ENCODE measurements at places on chromosomes 2 and 18. TPM values are rescaled to one million over a fixed set of nuclear protein-coding genes. Genes with fewer than 3 reads are reported as not detected.

GRCh38 chr2:241373446-241373845, 17.4 kb downstream of the FARP2 start:
- no peak for DNase-seq

DNA sequence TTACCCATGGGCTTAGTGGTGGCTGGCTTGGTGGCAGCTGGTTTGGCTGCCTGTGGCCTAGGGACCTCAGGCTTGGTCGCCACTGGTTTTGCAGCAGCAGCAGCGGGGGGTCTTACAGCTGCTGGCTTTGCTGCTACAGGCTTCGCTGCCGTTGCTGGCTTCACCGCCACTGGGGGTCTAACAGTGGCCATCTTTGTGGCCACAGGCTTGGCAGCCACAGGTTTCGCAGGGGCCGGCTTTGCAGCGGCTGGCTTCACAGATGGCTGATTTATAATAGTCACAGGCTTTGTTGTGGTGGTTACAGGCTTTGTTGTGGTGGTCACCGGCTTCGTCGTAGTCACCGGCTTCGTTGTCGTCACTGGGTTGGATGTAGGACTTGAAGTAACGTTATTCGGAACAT, 77.8 kb downstream of the COL6A3 start:
- no peak for DNase-seq

GRCh38 chr2:158457092-158457825, 507 bp downstream of the PKP4 start:
- peak; percentile 86 for DNase-seq

The VRK2 gene
- total RNA-seq = 25.7 TPM

The GPBAR1 gene
- 0.18 TPM for total RNA-seq

DNA sequence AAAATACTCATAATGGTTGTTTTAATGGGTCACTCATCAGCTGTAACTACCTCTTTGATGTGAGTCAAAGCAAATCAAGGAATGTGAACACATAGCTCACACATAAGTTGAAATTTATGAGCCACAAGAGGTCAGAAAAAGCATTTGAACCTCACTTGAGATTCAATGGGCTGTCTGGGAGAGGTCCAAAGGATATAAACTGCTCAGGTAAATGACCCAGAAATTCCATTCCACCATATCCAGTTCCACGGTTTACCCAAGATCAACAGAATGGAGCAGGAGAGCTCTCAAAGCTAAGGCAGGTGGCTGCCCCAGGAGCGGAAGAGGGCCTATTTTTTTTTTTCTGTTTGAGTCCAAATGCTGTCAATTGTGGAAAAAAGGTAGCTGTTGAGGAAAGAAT, 464.1 kb downstream of the TNS1 start:
- no peak for DNase-seq

- no peak for DNase-seq
Observed at GRCh38 chr2:151919786-151920185, 91.6 kb upstream of the ARL5A start.

DNA sequence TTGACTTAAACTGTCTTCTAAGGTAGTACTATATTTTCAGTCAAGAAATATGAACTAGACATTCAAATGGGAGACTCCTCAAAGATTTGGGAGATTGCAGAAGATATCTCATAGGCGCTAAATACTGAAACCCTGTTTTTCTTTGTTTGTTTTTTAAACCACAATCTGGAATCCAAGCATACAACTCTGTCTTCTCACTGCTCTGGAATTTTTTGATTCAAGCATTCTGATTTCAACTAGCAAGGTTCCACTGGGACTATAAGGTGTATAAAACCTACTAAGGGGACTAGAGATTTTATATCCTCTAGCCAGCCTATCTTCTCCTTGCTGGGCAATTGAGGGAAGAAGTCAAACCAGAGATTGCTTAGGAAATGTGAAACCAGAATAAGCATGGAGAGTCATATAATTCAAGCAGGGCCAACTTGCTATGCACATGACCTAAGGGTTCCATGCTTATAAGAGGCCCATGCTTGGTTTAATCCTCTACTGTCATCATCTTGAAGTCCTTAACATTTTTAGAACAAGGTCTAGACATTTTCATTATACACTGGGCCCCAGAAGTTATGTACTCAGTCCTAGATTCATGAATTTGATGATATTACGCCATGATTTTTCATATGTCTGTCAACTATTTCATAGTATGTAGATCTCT, 405.5 kb downstream of the PARD3B start:
- DNase-seq = no peak

- DNase-seq = no peak
Observed at GRCh38 chr2:84841577-84841976, 39.3 kb downstream of the TRABD2A start.

- DNase-seq = peak; percentile 68
Observed at GRCh38 chr2:64327510-64328414, 126.2 kb upstream of the LGALSL start.

GRCh38 chr2:9112079-9112721, 94.4 kb upstream of the ASAP2 start:
- DNase-seq = no peak

- no peak for DNase-seq
Observed at GRCh38 chr18:48590678-48591077, 51.8 kb downstream of the CTIF start.

- no peak for DNase-seq
Observed at GRCh38 chr18:44672506-44672905, 8.2 kb upstream of the SETBP1 start.

- DNase-seq = no peak
Observed at GRCh38 chr2:142220901-142221300, 90.1 kb upstream of the LRP1B start.

The FOXD4L1 gene
- total RNA-seq = 0.15 TPM

DNA sequence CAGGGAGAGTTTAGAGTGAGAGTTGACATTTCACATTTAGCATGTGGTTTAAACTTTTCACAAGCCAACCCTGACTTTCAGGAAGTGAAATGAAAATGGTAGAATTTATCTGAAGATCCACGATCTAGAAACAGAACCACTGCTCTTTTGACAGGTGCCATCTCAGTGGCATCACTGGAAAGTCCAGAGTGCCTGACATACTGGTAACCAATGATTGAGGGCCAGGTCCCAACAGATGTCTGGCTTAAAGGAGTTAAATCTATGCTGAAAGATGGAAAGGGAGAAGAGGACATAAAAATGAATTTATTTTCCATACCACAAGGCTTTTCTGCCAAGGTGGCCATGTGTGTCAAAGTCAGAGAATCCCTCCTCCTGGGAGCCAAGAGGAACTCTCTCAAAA, 2.7 kb downstream of the IL36G start:
- no peak for DNase-seq

DNA sequence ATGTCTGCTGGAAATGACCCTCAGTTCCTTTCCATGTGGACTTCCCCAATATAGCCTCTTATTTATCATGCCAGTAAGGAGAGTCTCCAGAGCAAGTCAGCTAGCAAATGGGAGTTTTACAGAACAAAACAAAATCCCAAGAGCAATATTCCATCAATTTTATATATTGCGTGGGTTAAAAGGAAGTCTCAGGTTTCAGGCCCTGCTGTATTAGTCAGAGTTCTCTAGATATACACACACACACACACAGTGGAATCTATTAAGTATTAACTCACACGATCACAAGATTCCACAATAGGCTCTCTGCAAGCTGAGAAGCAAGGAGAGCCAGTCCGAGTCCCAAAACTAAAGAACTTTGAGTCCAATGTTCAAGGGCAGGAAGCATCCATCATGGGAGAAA, 102.8 kb upstream of the MAP2 start:
- no peak for DNase-seq

- no peak for DNase-seq
Observed at GRCh38 chr18:56298935-56299334, 339.5 kb downstream of the TXNL1 start.

DNA sequence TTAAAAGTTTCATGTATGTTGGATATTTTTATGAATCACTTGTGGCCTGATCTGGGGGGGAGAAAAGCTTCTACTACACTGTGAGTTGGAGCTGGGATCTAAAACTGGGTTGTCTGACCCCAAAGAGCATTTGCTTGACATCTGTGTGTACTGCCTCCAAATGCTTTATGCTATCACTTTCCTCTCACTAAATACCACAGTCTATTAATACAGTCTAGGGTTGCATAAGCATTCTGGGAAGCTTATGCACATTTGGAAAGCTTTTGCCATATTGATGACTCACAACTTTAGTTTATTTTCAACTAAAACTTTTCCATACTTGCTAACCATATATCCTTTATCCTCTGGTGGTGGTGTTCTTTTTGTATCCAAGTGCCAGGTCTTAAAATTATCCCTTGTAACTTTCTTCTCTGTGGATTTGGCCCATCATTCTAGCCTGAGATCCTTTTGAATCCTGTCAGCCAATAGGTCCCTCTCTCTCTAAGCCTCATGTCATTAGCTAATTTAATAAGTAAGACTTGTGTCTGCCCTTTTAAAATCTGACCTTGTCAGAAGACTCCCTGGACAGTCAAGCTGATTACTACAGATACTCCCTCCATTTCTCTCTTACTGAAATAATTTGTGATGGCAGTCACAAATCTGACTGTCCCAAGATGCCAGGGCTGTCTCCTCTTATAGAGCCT, 72.7 kb downstream of the NXPH2 start:
- no peak for DNase-seq

GRCh38 chr2:11248-11941, 34.9 kb downstream of the FAM110C start:
- DNase-seq = peak; percentile 98

DNA sequence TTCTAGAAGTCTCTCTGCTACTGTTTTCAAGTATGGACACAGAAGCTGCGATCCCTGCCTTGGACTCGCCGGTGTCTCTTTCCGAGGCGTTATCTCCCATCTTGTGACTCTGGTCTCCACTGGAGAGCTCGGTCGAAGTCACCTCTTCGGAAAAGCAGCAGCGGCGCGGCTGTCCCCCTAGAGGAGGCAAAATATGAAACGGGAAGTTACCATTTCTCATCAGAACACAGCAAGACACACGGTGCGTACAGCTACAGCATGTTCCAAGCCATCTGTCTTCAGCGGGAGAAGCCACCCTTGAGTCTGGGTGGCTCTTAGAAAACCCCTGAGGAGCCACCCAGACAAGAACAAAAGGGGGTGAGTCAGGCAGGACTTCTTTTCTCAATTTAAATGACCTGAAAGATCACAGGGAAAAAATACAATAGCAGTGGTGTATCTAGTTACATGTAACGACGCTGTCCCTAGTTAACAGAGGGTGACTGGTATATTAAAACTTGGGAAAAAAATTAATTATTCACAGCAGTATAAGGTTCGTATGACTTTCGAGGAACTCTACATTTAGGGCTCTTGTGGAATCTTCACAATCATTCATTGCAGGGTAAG, 114.8 kb downstream of the ZNF516 start:
- no peak for DNase-seq

DNA sequence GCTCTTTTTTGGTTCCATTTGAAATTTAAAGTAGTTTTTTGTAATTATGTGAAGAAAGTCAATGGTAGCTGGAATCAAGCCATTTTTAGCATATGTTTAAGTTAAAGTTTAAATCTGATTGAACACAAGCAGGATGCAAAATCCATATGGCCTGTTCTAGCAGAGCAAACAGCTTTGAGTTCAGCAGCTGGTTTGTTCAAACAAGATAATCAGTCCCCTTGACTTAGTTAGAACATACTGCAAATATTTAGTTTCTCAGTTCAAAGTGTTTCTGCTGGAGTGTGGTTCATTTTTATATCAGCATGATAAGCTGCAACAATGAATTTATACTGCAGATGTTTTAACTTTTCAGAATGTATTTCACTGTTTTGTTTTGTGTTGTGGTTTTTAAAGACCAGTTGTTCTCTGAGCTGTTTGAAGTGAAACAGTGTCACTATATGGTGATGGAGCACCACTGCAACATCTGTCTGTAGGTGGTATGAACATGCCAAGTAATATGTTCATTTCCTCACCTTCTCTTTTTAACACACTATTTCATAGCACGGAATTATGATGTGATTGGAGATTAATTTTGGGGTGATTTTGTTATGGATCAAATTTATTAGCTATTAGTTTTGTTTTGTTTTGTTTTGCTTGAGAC, 125.3 kb downstream of the COL4A4 start:
- no peak for DNase-seq

The UGT1A8 gene
- 0.09 TPM for total RNA-seq

All from endodermal cell (in vitro differentiated cells).